Activated T-cell treated with anti-CD3 and anti-CD28 coated beads for 24 hours (primary cell): ENCODE measurements at places on chromosomes 5 and 9.

- DNase-seq: no peak
These were observed 13.1 kb downstream of the TLN1 start for GRCh38 chr9:35718721-35719511.

GRCh38 chr9:95073918-95074317 is 243.6 kb downstream of the FANCC start:
- no peak for DNase-seq

DNA sequence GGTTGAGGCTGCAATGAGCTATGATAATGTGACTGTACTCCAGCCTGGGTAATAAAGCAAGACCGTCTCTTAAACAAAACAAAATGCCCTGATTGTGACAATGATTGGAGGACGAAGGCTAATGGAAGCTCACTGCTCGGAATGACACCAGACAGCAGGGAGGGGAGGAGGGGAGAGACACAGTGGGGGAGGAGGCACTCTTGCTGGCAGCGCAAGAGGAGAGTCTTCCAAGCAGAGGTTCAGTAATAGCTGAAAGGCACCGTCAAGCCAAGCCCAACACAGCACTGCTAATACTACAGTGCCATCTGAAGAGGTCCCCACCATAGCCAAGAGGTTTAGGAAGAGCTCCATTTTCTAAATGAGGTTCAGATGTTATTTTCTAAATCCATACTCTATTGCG is 102.3 kb downstream of the GLDC start:
- no peak for DNase-seq

DNA sequence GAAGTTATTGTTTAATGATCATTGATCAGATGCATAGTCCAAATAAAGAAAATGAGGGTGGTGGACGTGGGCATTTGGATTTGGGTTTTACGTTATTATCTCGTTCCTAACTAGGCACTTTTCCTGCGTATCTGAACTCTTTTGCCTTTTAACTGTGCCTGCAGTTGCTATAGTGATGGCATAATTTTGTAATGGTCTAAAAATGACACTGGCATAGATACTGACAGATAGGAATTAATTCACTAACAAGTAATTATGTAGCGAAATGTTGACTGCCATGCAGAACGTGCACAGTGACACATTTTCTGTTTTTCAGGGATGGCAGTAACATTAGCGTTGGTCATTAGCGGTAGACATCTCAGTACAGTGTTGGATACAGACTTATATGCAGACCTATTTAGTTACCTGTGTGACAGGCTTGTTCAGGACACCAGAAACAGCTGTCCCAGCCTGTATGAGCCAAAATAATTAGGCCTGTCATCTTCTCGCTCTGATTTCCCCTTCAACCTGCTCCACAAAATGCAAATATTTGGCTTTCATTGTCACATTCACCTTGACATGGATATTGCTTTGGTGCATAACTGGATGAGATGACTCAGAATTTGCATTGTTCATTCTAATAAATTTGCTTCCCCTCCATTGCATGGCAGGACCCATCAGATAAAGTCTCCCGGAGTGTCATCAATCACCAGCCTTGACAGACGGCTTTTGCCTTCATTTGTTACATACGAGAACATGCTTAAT is 413.3 kb upstream of the IRX1 start:
- no peak for DNase-seq

- no peak for DNase-seq
These were observed 44.5 kb upstream of the ORM1 start for GRCh38 chr9:114278356-114278755.

GRCh38 chr5:174737330-174737729 is 12.9 kb downstream of the MSX2 start:
- no peak for DNase-seq

DNA sequence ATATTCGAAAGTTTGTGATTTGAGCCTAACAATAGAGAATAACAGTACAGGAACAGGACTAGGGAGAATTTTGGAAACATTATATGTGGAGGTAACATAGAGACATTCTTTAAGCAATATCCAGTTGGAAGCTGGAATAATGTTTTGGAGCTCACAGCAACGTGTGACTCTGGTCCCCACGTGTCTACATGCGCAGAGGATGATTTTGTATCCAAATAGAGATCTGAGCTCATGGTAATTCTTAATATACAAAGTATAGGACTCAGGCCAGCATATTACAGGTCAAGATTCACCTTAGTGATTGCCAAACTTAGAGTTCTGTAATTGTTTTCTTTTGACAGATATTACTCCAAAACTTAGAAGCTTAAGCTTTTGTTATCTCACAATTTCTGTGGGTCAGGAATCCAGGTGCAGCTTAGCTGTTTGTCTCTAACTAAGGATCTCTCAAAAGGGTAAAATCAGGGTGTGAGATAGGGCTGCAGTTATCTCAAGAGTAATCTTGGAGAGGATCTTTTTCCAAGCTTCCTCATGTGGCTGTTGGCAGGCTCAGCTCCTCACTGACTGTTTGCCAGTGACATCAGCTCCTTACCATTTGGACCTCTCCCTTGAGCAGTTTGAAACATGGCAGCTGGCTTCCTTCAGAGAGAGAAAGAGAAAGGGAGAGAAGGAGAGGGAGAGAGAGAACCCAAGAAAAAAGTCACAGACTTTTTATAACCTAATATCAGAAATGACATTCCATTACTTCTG is 272.0 kb upstream of the ZNF462 start:
- DNase-seq: no peak

GRCh38 chr9:114732823-114733222 is 50.8 kb upstream of the TEX48 start:
- no peak for DNase-seq

GRCh38 chr5:103035701-103036100 is 84.2 kb downstream of the GIN1 start:
- no peak for DNase-seq

DNA sequence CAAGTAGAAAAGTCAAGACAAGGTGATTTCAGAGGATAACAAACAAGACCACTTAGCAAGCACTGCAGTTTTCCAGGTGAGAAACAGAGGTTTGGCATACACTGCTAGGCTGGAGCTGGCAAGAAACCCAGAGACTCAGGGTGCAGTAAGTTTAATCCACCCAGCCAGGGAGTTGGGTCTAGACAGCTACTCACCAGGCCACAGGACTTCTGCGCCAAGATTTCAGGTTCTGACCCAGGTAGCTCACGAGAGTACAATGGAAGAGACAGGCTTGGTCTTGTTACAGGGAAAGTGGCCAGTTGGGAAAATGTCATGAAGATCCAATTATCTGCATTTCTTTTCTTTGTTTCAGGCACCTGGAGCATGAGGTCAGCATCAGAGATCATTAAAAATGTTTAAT is 9.8 kb downstream of the SMIM23 start:
- DNase-seq: no peak

GRCh38 chr5:111755942-111756381 is 1.0 kb downstream of the NREP start:
- no peak for DNase-seq

DNA sequence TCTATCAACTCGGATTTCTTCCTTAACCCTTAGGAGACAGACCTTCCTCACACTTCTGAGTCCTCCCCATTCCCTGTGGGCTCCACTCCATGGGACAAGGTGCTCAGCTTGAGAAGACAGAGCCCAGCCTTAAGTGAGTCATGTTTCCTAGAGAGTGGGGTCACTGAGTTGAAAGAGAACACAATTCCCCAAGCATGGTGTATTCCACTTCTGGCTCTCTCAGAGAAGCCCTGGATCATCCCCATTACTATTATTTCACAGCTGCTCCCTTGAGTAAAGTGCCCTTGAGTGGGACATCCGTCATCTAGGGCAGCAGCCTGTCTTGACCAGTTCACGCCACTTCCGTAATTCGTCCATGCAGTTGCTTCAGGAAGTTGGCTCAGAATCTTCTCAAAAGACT is 604.8 kb downstream of the BNC2 start:
- DNase-seq: no peak

DNA sequence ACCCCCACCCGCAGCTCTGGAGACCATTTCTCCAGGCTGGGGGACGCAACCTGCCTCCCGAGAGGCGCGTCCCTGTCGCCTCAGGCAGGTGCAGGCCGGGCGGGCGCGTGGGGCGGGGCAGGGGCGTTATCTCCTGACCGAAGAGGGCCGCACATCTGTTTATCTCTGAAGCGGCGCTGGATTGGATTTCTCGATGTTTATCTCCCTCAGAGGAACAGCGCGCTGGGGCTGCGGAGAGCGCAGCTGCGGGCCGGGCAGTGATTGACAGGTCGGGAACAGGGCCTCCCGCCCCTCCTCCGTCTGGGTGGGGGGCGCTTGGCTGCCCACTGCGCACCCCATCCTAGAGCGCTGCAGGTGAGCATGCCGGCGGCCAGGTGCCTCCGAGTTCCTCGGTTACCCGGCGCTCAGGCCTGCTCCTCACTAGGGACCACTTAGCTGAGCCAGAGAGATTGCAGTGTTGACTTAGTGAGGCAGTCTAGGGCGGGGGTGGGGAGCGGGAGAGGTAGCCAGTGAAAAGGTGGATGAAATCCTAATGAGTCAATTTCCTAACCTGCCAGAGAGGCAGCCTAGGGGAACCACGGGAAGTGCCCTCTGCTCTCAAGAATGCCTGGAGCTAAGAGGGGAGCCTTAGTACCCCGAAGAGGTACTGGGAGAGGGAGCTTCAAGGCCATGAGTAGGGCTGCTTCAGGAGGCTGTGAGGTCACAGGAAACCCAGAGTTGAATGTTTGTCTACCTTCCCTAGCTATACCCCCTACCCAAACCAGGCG is 39.6 kb upstream of the TIFAB start:
- DNase-seq: no peak

DNA sequence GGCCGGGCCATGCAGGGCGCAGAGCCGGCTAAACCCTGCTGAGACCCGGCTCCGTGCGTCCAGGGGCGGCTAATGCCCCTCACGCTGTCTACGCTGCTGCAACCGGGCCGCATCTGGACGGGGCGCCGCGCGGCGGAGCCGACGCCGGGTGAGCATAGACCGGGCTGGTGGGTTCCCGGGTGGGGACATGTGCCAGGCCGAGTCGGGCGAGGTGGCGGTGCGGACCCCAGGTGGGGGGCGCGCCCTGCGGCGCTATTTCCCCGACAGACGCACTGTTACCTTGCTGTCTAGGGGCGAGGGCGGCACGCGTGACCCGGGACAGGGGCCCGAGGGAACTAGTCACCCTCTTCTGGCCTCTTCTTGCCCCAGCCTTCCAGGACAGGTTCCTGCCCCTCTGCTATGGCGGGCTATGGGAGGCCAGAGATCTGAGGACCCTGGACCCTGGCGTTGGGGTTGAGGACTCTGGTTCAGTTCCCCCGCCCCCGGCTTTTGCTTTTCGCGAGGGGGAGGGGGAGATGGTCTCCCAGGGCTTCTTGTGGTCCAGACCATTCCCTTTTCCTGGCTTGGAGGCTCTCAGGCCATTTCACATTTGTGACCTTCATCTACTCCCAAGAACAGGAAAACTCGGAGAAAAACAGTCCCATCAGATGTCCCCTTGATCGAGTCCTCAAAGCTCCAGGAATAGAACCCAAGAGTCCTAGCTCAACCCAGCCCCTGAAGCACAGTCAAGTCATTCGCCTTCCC is 536 bp downstream of the SLC27A4 start:
- DNase-seq: no peak

GRCh38 chr9:17330097-17330496 is 195.3 kb downstream of the CNTLN start:
- DNase-seq: no peak

GRCh38 chr5:81852291-81853029 is 101.6 kb upstream of the SSBP2 start:
- DNase-seq: no peak

DNA sequence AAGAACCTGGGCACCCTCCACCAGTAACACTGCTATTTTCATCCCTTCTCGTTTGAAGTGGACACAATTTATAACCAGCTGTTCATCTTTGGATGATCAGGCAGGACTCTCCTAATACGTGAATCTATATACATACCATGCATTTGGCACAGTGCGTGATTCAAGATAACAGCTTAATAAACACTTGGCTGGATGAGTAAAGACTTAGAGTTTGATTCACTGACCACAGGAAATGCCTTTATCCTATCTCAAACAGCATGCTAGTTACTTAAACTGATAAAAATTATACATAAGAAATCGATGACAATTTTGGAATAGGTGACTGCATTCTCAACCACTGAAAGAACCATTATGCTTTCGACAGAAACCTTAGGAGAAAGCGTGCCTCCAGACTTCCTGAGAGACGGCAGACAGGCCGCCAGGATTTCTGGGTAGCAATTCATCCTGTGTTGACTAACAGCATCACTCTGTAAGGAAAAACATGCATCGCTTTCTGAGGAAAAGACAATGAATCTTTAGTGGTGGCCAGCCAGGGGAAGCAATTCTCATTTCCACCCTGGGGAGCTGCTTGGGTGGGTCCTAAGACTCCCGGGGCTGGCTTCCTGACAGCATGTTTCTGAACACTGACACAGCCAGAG is 9.7 kb downstream of the MRPL36 start:
- DNase-seq: no peak

DNA sequence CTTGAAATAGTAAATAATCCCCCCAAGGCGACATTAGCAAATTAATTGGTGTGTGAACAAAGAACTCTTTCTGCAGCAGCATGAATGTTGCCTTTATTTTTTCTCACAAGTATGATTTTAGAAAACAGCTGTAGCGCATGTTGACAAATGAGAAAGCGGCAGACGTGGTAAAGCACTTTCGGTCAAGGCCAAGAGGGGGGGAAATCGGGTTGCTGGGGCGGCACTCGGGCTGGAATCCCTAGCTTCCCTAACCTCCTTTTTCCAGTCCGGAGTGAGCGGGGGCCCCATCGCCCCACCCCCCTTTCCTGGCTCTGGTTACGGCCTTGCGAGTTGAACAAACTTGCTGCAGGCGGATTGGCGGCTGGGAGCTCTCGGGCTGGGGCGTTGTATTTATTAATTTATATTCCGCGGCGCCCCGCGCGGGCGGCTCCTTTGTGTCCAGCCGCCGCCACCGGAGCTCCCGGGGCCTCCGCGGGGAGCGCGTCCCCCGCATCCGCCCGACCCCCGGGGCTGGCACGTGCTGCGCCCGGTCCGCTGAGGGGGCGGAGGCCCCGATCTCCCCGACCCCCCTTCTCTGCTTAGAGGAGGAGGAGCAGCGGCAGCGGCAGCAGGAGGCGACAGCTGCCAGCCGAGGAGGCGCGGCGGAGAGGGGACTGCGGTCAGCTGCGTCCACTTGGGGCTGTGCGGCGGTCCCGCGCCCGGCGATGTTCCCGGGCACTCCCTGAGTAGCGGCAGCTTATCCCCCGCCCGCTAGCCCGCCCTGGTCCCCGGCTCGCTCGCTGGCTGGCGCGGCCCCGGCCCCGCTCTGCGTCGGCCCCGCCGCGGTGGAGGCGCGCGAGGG is at the start of gene RHOBTB3:
TSS of gene RHOBTB3 (plus strand) at position 607 of the 841 bp plus-strand sequence. CDS start 347 bp downstream, outside the sequence.
- DNase-seq: no peak

GRCh38 chr5:36459176-36460135 is 146.9 kb upstream of the SLC1A3 start:
- no peak for DNase-seq

- DNase-seq: no peak
These were observed 190.7 kb downstream of the CDK5RAP2 start for GRCh38 chr9:120389300-120389699.

DNA sequence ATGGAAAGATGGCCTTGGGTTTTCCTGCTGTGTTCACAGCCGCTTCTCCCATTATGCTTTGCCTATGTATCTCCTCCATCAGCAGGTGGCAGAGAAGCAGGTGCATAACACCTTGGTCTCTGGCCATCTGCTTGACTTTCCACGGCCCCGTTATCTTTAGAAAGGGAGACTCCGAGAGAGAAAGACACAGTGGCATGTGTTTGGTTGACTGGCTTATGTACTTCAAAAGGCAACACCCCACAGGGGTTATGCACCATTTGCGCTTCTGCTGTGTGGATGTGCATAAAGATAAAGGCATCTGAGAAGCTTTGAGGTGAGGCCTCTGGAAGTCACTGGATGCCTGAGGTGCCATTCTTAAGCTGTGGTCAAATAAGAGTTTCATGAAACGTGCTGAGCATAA is 138.4 kb downstream of the EGFLAM start:
- no peak for DNase-seq

- DNase-seq: no peak
These were observed 164.0 kb downstream of the ARHGAP26 start for GRCh38 chr5:142934051-142934762.
